ENCODE measurements at places on chromosomes 4 and X.

DNA sequence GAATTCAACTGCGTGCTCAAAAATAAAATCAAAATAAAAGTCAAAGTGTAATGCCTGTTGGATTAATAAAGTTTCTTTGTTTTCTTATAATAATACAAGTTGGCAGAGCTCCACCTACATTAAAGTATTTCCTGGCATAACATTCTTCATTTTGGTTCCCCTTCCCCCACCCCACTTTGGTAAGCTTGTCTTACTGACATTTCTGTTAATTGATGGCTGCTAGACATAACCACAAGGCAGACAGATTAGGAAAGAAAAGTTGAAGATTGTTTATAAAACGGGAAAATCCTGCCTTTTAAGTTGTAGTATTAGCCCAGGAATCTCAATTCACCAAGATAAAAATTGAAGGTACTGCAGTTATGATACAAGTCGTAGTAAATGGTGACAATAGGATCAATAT, 246.5 kb upstream of the RPS6KA3 start:
- DNase-seq, result no peak

GRCh38 chr4:13452927-13453579, 31.1 kb downstream of the RAB28 start:
- DNase-seq, result no peak

DNA sequence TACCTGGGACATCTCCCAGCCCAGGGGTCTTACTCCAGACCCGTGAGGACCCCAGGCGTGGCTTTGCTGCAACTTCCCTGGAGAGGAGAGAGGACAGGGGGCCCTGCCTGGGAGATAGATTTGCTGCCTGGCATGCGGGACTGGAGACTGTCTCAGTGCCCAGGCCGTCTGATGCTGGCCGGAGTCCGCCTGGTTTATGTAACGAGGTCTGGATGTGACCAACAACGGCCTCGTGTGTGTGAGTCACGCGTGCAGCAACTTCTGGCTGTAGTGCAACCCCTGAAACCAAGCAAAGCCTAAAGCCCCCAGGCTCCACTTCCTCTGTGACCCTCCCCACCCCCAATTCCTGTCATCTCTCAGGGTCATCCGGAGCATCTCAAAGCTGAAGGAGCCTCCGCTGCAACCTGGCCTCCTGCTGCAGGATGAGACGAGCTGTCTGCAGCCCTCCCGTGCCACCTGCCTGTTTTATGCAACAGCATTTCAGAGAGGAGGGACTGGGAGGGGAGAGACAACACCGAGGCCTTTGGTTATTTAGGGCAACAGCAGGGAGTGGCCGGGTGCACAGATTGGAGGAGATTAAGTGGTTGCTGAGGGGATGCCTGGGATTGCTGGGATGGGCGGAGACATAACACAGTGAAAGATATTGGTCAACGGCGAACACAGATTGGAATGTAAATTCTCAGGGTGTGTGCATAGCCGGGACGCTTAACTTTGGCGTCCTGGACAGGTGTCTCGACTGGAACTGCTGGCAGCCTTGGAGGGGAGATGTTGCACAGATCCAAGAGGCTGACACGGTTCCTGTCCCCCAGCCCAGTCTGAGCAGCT, 16.0 kb downstream of the XG start:
- DNase-seq, result peak; percentile 84

GRCh38 chrX:133715715-133716114, 269.7 kb downstream of the GPC3 start:
- no peak for DNase-seq

GRCh38 chrX:124829930-124830329, 483.6 kb downstream of the SH2D1A start:
- DNase-seq, result no peak

- no peak for DNase-seq
Observed at GRCh38 chr4:55272589-55272988, 73.5 kb upstream of the SRD5A3 start.

- no peak for DNase-seq
Observed at GRCh38 chr4:143726714-143727113, 26.2 kb upstream of the FREM3 start.

DNA sequence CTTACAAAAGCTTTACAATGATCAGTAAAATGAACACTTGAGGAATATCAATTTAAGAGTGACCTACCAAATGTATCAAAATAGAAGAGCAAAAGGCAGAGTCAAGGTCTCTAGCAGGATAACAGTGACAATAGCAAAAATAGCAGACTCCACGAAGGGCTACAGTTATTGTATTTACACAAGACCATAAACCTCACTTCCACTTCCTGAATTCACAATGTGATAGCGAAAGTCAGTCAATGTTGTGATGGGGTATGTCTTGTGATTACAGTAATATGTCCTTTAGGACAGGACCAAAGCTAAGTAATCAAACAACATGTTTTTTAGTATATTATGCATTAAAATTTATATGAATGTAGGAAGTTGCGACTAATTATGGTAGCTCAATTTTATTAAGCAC, 139.6 kb downstream of the IQCM start:
- DNase-seq, result no peak
